ENCODE measurements at places on chromosomes 1 and 21. TPM values are rescaled to one million over a fixed set of nuclear protein-coding genes. Genes with fewer than 3 reads are reported as not detected.

DNA sequence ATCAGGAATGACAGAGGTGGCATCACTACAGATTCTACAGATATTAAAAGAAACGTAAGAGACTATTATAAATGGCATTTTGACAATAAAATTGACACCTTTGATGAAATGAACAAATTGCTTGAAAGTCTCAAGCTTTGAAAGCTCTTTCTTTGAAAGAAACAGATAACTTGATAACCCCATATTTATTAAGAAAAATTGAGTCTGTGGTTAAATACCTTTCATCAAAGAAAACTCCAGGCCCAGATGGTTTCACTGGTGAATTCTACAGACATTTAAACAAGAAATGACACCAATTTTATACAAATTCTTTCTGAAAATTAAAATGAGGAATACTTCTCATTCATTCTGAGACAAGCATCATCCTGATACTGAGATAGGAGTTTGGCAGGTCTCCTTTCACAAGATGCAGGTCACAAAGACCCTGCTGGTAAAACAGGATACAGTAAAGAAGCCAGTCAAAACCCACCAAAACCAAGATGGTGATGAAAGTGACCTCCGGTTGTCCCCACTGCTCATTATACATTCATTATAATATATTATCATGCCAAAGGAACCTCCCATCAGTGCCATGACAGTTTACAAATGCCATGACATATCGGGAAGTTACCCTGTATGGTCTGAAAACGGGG, 210.9 kb downstream of the AKT3 start:
- no peaks in the 10 kb centered on the region for H3K27me3 ChIP-seq
- H3K4me3 ChIP-seq, result no peak overlapping the region
- peaks cover 13% of the 10 kb centered on the region for H3K36me3 ChIP-seq

DNA sequence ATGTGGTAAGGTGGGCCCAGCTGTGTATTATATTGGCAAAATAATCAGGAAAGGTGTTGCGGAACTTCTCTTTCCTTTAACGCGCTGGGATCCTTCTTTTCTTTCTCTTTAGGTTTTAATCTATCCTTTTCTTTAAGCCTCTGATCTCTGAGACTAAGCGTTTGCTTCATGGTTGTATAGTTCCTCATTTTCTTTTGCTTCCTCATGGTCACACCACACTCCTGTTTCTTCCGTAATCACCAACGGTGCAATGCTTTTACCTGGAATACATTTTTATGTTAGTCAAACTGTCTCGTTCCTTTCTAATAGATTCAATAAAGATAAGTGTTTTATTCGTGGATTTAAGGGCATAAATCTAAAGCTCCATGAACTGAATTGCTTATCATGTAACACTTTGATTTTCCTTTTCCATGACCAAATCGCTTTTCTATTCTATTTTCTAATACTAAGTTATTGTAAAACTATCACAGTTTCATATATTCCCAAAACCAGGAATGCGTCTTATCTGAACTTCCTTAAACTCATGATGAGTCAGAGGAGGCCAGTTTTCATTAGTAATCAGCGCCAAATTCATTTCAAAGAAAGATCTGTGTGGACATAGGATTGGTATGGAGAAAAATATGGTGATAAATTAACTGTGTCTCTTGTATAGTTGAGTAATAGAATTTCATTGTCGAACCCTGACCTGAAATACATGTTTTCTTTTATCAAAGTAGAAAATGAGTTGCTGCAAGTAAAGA, 12.2 kb downstream of the SDCCAG8 start:
- no peak for DNase-seq
- H3K27ac ChIP-seq, result no peak overlapping the region
- H3K4me1 ChIP-seq, result no peaks in the 10 kb centered on the region

DNA sequence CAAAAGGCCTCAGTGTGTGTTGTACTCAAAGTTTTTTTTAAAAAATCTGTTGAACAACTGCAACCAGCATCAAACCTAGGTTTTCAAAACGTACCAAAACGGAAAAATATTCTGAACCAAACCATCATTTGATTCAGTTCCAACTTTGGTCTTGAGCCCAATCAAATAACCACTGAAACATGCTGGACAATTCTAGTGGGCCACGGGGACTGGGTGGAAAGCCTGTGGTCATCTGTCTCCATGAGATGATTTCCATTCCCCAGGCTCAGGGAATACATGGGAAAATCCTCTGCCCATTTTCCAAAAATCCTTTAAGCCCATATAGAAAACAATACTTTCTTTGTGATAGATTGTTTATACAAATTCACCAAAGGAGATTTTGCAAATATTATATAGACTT, 22.5 kb downstream of the ITPKB start:
- peak overlapping the region; percentile 17 for H3K4me3 ChIP-seq
- H3K27me3 ChIP-seq, result no peaks in the 10 kb centered on the region
- H3K4me1 ChIP-seq, result peaks cover 81% of the 10 kb centered on the region
- H3K36me3 ChIP-seq, result peaks cover 23% of the 10 kb centered on the region
- no peak for DNase-seq
- peak overlapping the region; percentile 55 for H3K27ac ChIP-seq

Gene EDARADD
- total RNA-seq, result 5.0 TPM

Gene ACTN2
- total RNA-seq, result not detected
